Activated naive CD8-positive, alpha-beta T cell treated with anti-CD3 and anti-CD28 coated beads, Interleukin-2, amount 50 U/mL, for 16 hours (primary cell): ENCODE measurements at places on chromosomes 2 and 18.

- no peak for DNase-seq
These were observed 208.1 kb downstream of the CLIP4 start for GRCh38 chr2:29323301-29323700.

- no peak for DNase-seq
These were observed 161.7 kb upstream of the MYCN start for GRCh38 chr2:15778529-15779219.

GRCh38 chr2:226983895-226984749 is 148.3 kb downstream of the RHBDD1 start:
- no peak for DNase-seq

DNA sequence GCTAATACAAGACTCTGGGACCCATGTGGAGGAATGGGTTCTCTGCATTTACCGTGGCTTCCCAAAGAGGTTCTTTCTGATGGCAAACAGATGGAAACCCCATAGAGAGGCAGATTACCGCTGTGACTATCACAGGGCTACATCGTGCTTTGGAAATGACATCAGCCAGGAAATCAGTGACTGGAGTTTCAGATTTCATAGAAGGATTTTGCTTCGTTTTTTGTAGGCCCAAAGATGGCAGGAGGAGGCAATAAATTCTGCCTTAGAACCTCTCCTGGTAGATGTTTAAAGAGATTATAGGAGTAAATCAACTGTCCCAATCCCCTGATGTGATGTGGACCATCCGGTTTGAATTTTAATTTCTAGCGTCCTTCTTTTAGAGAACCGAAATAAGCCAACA is 214.1 kb downstream of the AGPS start:
- DNase-seq: no peak

GRCh38 chr18:51196118-51196810 is 1.2 kb downstream of the MEX3C start:
- DNase-seq: no peak

- no peak for DNase-seq
These were observed 404.8 kb downstream of the TXNL1 start for GRCh38 chr18:56233595-56233994.

DNA sequence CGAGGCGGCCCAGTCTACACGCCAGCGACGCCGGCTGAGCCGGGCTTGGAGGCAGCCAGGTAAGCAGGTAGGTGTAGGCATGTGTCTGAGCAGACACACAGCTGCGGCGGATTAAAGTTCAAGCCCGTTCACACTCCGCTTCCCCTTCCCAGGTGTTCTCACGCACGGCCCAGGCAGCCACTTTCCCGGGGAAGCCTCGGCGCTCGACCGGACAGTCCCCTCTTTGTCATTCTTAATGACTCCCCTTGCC is 367 bp downstream of the TGFA start:
- no peak for DNase-seq

DNA sequence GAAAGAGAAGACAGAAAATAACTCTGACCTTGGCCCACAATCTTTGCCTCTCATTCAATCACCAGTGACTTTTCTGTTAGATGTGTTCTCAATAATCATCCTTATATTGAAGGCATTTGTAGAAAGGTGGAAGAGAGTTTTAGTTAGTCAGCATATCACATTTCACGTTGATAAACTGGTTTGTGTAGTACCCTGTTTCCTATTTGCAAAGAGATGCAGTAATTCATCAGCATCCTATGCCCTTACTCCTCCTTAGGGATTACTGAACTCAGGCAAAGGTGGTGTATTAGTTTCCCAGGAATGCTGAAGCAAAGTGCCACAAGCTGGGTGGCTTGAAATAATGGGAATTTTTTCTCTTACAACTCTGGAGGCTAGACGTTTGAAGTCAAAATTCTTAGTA is 145.0 kb downstream of the SPP2 start:
- no peak for DNase-seq

GRCh38 chr2:40415391-40415790 is 36.5 kb downstream of the SLC8A1 start:
- no peak for DNase-seq

DNA sequence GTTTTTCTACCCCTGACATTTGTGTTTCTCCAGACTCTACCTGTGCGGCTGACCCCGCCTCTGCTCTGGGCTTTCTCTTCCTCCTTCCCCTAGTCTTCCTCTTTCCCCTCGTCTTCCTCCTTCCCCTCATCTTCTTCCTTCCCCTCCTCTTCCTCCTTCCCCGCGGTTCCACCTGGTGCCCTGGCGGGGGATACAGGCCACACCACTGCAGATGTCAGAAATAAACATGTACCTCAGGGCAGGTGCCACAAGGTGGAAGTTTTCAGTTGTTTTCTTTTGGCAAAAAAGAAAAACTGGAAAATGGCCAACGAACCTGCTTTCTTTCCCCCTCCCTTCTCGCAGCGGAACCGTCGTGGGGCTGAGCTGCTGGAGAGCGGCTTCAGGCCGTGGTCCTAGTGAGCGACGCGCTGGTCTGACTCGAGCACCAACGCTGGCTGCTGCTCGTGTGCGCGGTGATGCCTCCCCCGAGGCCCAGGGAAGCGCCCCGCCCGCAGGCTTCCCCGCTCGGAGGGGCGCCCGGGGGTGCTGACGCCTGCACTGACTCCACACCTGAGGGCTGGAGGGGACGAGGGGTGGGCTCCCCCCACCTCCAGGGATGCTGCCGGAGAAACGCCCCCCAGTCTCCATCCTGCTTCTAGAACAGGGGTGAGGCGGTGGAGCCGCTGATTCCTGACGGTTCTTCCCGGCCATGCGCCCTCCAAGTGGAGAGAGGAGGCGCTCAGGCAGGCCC is 83.7 kb upstream of the ZNF516 start:
- no peak for DNase-seq

- DNase-seq: no peak
These were observed 671.9 kb upstream of the ZNF804A start for GRCh38 chr2:183926433-183926832.

GRCh38 chr18:77131652-77132368 is 773 bp downstream of the MBP start:
- no peak for DNase-seq
